PC-9 (cell line): ENCODE measurements at places on chromosomes 13 and 19. TPM values are rescaled to one million over a fixed set of nuclear protein-coding genes. Genes with fewer than 3 reads are reported as not detected.

- DNase-seq, result no peak
These were observed 3.2 kb downstream of the NTF4 start for GRCh38 chr19:49061445-49061844.

- DNase-seq, result peak; percentile 94
These were observed 36.3 kb downstream of the COL4A2 start for GRCh38 chr13:110343241-110343865.

DNA sequence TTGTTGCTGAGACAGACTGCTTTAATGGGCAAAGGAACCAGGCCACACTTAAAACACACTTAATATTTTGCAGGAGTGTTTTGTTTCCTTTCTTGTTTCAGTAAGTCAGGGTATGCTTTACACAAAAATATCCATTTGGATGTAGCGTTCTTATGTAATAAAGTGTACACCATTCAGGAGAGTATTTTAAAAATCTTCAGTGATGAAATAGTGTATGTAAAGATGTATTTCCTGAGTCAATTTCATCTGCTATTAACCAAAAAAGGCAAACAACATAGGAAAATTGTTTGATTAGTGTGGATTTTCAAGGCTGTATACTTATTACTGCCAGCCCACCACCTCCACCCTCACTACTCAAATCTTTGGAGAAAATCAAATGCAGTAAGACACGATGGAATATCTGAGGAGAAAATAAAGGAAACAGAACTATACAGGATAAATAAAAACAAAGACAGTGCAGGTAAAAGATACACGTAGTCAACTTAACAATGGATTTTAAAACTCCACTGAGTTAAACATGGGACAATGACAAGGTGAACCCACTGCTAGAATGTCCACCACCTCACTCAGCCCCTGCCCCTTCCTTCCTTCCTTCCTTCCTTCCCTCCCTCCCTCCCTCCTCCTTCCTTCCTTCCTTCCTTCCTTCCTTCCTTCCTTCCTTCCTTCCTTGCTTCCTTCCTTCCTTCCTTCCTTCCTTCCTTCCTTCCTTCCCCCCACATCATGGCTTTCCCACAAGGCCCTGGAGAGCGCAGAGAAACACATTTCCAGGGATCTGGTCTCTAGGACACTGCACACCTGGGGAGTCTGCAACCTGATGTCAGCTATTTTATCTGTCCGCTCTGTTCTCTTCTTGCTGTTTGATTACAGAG lies 360.3 kb downstream of the IRS2 start:
- no peak for DNase-seq

DNA sequence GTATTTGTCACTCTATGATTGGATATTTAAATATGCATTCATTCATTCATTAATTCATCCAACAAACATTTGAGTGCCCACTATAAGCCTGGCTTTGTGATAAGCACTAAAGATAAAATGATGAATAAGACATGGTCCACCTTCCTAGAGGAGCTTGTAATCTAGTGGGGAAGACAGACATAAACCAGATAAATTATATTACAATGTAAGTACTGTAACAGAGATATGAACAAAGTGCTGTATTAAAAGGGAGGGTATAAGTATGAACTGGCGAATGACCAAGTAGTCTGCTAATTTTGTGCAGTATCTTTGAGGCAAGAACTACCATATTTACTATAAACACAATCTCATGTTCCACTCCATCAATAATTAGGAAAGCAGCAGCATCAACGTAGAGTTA lies 88.2 kb downstream of the RBM26 start:
- no peak for DNase-seq

GRCh38 chr13:74667656-74668203 lies 533.5 kb upstream of the KLF12 start:
- DNase-seq, result no peak

Gene GZMM
- total RNA-seq, result 0.39 and 0.88 TPM in 2 replicates

DNA sequence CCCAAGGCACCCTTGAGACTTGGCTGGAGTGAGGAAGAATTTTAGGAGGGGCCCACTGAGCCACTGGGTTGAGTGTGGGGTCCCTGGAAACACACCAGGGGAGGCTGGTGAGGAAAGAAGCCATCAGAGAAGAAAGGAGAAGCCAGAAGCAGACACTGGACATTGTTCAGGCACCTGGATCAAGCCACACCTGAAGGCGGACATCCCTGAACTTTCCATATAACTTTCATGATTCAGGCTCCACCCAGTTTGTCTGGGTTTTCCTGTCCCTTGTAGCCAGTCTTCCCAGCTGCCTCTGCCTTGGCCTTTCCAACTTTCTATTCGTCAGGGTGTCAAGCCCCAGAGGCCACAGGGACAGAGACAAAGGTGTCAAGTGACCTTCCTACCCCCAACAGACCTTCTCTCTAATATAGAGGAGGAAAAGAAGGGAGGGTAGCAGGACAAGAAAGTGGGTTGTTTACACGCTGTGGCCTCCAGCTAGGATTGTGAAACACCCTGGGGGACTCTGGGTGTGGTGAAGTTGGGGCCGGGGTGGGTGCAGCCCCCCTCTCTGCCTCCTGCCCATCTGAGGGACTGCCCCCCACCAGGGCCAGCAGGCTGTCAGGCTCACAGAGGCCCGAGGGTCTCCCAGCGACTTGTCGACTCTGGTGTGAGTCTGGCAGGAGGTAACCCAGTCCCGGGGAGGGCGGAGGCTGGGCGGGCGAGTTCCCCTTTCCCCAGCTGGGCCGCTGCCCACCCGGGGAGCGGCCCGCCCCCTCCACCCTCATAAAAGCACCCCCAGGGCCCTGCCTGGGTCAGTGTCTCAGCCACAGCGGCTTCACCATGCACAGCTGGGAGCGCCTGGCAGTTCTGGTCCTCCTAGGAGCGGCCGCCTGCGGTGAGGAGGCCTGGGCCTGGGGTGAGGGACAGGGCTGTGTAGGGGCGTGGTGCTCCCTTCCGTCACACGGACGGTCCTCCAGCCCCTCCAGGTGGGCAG lies at the start of gene CFD:
TSS of gene CFD (plus strand) at position 797 of the 976 bp plus-strand sequence. CDS start at position 823, 26 bp downstream.
- DNase-seq, result peak; percentile 55

Gene AMH
- total RNA-seq, result 6.9 and 8.1 TPM in 2 replicates

DNA sequence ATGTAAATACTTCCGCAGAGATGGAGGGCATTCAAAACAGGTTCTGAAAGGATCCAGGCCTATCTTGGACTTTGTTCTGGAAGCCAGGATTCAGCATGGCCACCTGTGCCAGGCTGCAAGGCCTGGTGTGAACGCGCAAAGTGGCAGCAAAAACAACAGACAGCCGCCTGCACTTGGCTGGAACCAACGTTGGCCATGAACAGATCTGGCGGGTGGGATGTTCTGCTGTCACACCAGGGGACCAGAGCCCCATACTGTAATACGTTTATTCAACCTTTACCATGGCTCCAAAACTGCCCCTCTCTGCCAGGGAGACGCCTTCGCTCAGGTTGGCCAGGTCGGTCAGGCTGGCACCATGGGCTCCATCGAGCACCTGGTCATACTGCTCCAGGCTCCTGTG lies 69.7 kb downstream of the EPS15L1 start:
- DNase-seq, result no peak

DNA sequence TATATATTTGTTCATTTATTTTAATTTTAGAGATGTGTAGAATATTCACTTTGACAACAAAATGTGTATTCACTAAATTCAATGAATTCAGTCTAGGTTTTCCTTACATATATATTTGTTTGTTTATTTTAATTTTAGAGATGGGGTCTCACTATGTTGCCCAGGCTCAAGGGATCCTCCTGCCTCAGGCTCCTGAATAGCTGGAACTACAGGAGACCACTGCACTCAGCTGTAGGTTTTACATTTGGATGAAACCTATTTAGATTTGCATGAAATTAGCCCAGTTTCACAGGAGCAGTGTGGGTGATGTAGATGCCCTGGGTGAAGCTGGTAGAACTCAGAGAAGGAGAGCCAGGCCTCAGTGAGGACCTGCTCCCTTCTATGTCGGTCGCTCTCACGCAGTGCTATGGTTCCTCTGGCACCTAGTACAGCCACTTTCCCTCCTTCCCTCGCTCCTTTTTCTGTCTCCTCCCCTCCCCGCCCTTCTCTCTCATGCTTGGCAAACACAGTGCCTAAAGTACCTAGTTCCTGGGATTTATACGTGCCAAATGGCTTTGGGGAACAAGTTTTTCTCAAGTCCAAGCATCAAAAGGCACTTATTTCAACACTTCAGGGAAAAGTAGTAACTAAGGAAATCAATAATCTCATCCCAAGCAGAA lies 14.7 kb upstream of the HMGB1 start:
- DNase-seq, result no peak

GRCh38 chr13:60654415-60654814 lies 257.4 kb downstream of the TDRD3 start:
- DNase-seq, result no peak

DNA sequence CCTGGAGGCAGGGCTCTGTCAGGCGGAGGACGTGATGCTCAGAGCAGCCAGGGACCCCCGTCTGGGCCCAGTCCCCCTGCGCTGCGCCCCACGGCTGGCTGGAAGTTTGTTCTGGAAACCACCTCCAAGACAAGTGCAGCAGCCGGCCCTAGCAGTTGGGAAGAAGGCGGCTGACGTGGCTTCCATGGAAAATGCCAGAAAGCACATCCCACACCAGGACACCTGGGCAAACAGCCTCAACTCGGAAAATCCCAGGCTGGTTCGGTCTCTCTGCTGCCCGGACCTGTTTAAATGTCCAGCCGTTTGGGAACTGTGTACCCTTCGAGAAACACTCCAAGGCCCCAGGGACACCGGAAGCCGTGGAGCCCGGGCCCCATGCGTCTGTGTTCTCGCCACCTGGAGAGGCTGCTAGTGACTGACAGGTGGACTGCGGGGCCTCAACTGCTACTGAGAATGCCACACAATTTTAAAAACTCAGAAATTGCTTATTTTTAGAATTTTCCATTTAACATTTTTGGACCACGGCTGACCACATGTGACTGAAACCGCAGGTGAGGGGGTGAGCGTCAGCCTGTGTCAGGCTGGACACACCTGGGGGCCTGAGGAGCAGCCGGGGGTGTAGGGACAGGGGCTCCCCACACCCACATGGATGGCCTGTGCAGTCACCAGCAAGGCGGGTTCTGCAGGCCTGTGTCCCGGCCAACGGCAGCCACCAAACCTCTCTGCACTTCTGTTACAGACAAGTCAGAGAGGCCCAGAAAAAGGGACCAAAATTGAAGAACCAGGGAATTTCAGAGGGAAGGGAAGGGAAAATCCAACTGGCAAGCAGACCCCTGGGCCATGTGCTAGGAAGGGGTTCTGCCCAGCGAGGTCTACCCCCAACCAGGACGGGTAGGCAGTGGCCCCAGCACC lies 31.7 kb downstream of the RASA3 start:
- DNase-seq, result no peak

- DNase-seq, result no peak
These were observed 12.9 kb upstream of the MICU2 start for GRCh38 chr13:21616880-21617279.

Gene GNG8
- not detected in 2 replicates for total RNA-seq

DNA sequence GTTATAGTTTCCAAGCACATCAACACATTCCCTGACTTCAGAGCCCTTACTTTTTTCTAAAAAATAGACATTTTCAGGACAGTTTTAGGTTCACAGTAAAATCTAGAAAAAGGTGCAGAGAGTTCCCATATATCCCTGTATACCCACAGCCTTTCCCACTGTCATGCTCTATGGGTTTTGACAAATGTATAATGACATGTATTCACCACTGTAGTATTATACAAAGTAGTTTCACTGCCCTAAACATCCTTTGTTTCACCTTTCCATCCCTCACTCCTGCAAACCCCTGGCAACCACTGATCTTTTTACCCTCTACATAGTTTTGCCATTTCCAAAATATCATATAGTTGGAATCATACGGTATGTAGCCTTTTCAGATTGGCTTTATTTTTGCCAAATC lies 15.6 kb downstream of the NAA16 start:
- no peak for DNase-seq

DNA sequence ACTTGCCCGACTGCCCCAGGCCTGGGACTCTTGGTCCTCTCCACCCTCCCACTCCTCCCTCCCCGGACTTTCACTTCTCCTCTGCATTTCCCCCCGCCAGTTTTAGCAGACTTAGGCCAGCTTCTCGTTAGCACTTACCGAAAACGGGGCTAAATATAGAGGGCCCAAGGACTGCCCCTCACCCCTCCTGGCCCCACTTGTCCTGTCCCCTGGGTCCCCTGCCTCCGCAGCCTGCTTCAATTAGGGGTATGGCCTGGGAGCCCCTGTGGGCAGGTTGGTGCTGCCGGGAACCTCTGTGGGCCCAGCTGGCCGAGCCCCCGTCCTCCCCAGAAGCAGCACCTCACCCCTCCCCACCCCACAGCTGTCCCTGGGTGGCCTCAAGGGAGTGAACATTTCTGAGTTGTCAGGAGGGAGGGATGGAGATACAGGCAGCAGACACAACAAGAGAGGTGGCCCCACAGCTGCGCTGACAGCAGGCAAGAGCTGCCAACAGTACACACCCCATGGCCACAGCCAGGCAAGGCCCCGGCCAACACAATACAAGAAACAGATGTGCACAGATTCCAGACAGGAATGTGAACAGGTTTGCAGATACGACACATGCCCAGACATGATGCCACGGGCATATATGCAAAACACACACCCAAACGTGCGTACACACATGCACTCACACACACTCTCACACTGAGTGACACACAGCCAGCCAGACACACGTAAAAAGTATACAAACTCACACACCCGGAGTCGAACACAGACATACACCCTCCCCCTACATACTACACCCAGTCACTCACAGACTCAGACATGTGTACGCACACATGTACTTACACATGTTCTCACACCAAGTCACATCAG lies 2.6 kb downstream of the POU2F2 start:
- DNase-seq, result no peak

DNA sequence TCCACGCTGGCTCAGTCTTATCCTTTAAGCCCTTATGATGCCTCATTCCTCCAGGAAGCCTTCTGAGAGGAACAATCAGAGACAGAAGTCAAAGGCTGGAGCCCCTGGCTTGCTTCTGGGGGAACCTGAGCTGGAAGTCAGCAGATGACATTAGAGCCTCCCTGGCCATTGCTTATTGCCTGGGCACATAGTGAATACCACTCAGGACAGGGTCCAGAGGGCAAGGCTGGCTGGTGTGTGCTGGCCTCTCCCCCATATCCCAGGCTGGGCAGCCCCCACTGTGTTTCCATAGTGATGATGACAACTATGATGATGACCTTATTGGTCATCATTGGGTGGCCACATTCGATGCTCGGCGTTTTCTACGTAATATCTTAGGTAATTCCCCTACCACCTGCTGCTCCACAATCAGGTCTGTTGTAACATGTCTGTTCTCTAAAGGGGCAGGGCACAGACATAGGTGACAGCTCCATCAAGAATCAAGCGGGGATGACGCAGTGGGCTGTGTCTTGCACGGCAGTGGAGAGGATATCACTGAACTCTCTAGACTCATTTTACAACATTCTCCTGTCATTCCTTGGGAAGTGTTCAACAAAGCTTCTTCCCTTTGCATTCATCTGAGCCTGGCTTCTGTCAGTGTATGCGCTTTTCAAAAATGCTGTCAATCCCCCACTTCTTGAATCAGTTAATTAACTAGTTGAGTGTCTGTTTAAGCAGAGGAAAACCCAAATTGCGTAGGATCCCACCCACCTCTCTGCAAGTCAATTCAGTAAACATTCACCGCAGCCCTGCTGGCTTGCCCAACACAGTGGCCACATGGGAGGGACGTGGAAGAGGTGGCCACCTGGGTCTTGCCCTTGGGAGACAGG lies 89.4 kb upstream of the TSHZ3 start:
- no peak for DNase-seq

- no peak for DNase-seq
These were observed 45.9 kb upstream of the KCTD15 start for GRCh38 chr19:33750587-33751435.
